ENCODE measurements at places on chromosomes 7 and 10.

DNA sequence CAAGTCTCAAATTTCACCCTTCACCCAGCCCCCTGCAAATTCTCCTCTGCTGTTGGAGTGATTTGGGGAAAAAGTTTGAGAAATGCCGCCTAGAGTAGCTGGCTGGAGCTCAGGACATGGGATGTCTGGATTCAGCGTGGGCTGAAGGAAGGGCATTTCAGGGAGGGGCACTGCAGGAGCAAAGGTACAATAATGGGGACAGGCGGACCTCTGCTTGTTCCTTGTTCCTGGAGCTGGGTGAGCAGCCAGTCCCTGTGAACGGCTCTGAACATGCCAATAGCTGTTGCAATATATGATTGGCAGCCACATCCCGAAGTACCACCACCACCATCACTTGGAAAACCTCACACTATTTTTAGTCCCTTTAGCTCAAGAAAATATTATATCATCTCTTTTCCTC is 23.4 kb downstream of the ADRA2A start:
- DNase-seq = no peak

- DNase-seq = no peak
These were observed 322.8 kb upstream of the GRM3 start for GRCh38 chr7:86320889-86321288.

GRCh38 chr7:108001764-108002725 is 916 bp downstream of the LAMB1 start:
- no peak for DNase-seq

DNA sequence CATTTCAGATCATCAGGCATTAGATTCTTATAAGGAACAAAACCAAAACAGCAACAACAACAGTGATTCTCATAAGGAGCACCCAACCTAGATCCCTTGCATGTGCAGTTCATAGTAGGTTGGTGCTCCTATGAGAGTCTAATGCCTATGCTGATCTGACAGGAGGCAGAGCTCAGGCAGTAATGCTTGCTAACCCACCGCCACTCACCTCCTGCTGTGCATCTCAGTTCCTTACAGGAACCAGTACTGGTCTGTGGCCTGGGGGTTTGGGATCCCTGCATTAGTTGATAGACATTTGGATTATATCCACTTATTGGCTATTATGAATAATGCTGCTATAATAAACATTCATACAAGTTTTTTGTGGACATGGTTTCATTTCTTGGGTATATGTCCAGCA is 14.0 kb downstream of the MKLN1 start:
- DNase-seq = no peak

DNA sequence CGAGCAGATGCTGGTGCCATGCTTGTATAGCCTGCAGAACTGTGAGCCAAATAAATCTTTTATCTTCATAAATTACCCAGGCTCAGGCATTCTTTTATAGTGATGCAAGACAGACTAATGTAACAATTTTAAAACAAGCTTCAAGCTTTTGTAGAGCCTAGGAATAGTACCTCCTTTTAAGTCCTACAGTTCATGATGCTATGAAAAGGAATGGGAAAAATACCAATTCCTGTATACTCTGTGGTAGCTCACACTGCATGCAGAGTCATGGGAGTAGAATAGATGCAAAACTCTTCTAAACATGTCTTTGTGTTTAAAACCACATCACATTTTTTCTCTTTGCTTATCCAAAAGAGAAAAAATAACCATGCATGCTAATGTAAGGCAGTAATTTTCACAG is 66.6 kb upstream of the WNT16 start:
- DNase-seq = no peak

- DNase-seq = no peak
These were observed 68.1 kb upstream of the CAMK2B start for GRCh38 chr7:44393238-44394111.

DNA sequence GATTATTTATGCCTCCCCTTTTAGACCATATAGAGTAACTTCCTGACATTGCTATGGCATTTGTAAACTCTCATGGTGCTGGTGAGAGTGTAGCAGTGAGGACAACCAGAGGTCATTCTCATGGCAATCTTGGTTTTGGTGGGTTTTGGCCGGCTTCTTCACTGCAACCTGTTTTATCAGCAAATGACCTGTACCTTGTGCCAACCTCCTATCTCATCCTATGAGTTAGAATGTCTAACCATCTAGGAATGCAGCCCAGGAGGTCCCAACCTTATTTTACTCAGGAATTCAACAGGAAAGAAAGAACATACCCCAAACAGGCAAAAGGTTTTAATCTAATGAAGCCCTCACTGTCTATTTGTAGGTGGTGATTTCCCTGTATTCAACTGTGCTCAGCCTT is 205.4 kb upstream of the YAE1 start:
- no peak for DNase-seq

DNA sequence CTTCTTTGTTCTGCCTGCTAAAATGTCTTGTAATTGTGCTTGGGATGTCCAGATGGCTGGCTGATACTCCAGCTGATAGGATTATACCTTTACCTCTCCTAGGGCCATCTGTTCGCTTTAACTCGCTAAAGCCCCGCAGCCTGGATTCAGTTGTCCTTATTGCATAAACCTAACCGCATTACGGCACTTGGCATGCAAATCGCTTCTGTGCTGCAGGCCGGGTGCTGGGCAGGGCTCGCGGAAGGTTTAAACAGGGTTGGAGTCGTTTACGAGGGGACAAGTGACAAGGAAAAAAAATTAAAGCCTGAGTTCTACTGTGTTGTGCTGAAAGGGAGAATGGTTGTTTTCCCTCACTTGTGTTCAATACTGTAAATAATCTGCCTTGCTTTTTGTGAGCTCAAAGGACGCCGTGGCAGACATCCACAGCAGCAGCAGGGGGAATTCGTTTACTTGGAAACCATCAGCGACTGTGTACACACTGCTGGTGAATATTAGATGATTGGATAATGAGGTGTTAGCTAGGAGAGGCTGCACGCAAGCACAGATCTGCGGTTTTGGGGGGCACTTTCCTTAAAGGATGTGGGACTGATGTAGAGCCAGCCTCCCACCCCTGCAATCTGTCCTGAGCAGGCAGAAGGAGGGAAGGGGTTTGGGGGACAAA is 93.0 kb downstream of the EBF3 start:
- no peak for DNase-seq

GRCh38 chr10:61061923-61062504 is 118.0 kb upstream of the RHOBTB1 start:
- no peak for DNase-seq

DNA sequence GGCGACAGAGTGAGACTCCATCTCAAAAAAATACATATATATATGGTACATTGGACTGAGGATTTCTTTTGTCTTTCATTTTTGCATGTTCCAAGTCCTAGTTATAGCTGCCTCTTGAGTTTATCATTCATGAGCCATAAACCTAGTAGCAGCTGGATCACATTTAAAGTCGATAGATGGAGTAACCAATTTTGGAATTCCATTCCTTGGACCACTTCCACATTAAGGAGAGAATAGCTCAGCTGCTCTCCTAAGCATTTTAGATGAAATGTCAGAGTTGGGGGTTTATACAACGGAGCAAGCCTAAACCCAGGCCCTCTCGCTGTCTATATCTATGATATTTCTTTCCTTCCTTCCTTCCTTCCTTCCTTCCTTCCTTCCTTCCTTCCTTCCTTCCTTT is 141.2 kb downstream of the LYZL1 start:
- no peak for DNase-seq

GRCh38 chr7:11185179-11185815 is 211.6 kb downstream of the PHF14 start:
- DNase-seq = no peak

DNA sequence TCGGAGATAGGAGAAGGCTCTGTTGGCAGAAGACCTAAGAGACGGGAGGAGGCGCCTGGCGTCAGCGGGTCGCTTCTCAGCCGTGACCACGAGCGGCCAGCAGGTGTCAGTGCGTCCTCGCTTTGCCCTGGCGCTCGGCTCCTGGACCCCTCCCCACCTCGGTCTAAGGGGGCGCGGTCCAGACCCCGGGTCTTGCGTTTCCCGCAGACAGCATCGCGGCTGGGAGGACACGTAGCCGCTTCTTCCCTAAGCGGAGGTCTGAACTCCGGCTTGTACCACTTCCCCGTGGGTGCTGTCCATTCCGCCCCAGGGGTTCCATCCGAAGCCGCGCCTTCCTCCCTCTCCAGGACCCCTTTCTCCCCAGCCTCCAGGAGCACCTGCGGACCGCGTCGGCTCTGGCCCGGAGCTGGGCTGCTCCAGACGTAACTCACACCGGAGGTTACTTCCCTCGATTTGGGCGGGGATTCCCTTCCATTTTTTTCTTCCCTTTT is 593 bp upstream of the ADRA2A start:
- peak; percentile 31 for DNase-seq

DNA sequence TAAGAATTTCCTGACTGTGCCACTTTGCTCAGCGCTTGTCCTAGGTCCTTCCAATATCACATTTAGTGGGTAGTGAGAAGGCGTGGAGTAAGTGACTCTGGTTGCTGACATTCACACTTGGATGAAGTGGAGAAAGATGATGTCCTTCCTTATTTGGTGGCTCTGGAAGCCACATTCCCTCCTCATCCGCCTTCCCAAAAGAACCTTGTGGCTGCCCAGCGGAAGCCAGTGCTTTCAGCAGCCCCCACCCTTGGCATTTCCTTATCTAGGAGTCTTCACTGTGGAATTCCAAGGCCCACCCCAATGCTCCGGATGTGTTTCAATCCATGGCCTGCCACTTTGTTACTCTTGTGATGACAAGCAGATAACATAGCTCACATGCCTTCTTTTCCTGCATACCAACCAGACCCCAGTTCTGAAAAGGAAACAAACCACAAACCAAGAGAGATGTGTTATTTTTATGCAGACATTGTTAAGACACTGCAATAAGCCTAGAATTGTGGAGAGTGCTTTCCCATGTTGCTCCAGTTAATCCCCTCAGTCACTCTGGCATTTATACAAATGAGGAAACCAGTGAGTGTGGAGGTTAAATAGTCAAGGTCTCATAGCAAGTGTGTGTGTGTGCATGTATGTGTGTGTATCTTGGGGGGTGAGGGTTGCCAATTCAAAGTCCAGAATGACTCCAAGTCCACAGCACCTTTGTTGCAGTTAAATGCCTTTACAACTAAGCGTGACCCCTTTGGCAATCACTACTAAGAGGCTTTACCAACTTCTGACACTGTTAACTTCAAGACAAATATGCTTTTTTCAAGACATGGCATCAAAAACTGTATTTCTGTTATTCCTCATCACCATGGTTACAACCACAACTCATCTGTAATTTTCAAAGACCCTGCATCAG is 10.3 kb upstream of the ANKRD1 start:
- DNase-seq = no peak

DNA sequence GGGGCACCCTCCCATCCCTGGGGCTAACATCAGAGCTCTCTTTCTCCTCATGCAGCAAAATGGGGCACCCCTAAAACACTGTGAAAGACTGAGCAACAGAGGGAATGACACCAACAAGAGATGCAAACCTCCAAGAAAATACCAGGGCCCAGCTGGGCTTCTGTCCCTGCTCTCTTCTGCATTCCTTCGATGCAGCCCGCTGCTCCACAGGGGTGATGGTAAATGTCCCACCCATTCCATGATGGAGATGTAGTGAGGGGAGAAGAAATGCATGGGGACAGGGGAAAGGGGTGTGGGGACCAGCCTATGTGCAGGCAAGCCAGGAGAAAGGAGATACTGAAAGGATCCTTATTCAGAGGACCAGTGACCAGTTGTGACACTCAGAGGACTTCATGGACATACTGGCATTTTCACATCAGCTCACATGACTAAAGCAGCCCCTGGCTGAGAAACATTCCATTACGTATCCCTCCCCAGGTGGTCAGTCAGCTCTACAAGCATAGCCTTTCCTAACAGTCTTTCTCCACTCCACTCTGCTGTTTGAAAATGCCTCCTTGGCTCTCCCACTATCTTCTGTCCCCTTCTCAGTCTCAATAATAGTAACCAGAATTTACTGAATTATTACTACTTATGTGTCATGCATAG is 13.3 kb downstream of the SORBS1 start:
- DNase-seq = no peak

DNA sequence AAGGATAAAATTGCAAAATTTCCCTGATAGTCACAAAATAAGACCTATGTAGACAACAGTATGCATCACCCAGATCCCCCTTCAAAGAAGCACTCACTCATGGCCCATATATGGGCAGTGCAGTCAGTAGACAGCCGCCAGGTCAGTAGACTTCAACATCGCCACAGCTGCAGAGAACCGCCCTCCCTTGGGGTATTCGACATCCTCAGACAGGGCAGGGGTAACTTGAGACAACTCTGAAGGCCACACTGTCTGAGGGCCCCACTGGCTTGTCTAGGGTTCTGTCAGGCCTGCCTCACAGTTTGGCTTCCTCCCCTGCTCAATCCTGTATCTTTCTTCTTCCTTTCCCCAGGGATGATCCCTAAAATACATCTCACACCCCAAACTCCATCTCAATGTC is 172.3 kb downstream of the IMMP2L start:
- no peak for DNase-seq

DNA sequence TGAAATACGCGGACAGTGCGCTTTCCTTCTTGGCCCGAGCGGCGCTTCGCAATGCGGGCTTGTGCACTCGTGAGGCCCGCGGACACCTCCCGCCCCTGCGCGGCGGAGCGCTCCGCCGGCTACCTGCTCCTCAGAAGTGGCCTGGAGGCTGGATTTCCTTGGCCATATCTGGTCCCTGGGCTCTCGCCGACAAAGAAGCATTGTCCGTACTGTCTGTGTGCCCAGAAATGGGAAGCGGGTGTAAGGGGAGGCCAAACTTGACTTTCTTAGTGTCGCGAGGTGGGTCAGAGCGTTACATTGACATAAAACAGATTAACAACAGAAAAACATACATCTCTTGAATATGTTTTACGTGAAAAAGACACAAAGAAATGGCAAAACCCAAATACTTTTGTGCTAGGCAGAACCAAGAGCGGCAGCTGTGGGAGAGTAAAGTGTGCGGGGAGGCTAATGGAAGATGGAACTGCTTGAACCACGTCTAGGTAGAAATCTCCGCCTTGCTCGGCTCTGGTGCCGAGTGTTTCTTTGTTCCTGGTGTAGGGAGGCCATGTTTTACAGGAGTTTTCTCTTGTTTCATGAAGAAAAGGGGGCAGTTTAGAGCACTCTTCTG is 1.4 kb downstream of the LANCL2 start:
- DNase-seq = peak; percentile 6

DNA sequence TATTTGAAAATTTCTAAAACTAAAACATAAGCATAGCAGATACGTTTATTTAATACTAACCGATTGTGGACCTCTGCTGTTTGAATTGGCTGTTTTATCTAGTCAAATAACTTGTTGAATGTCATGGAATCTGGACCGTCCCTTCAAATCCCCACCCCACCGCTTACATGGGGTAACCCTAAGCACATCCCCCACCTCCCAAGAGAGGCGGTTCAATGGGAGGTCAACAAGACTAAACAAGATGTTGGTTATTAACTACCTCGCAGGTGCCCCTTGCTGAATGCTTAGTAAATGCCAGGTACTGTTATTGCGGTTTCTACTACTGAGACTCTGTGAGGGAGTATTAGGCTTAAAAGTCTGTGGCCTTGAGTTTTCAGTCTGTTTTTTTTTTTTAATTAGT is 70.9 kb downstream of the DAGLB start:
- no peak for DNase-seq

DNA sequence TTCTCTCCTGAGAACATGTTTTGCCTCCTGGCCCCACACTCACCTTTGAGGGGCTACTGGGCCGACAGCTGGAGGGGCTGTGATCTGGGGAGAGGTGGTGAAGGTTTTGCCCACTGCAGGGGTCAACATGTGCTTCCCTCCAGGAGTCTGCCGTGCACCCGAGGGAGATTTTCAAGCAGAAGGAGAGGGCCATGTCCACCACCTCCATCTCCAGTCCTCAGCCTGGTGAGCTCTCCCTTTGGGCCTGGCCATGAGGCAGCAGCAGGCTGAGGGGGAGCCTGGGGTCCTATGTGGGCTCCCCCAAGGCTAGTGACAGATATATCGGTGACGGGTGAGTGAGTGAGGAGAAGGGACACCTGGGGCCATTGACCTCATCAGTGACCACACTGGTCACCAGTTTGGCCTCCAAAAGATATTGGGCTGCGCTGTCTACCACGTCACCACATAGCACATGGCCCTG is 6.6 kb downstream of the PGAM2 start:
- no peak for DNase-seq
